ENCODE measurements at places on chromosomes 6 and 20.

GRCh38 chr6:138824482-138825144 lies 28.7 kb downstream of the ECT2L start:
- DNase-seq: no peak

- DNase-seq: peak; percentile 47
Observed at GRCh38 chr6:16430391-16431089, 192.2 kb downstream of the GMPR start.

DNA sequence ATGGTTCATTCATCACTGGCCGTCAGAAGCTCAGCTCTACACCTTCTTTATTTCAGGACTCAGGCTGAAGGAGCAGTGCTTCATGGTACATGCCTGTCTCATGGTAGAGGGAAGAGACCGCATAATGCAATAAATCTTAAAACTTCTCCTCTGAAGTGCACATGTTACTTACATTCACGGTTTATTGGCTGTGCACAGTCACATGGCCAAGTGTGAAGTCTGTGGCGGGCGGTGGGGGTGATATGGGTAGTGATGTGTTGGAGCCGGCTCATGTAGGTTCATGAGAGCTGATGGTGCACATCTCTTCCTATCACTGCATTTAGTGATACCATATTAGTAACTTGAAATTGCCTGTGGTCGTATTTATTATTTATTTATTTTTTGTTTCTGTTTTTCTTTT lies 102.9 kb downstream of the CTNNBL1 start:
- DNase-seq: no peak

DNA sequence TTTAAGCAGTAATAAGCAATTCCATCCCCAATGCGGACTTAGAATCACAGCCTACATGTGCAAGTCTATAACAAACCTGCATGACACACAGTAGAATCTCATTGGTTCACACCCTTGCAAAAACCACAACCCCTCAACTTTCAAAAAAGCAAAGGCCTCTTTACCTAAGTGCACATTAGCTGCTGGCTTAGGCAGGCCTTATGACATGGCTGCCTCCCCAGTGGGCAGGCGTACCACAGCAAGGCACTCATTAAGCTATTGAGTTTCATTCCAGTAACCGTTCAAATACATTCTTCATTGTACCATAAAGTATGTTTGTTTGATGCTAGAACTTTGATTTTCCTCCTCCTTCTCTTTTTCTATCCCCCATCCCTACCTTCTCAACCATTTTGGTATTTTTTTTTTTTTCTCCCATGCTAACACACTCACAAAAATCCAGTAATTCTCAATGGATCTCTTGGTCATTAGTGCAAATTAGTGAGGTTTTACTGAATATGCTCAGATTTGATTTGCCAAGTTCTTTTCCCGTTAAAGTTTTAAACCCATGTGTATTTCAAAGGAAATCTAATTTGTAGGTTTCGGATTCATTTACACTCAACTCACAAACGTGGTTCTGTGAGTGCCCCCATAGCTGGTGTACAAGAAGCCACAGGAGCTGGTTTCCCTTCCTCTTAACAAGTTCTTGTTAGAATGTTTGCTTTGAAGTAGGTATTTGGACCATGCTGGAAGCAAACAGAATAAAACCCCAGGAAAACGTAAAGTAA lies 460.4 kb upstream of the RUNX2 start:
- no peak for DNase-seq

DNA sequence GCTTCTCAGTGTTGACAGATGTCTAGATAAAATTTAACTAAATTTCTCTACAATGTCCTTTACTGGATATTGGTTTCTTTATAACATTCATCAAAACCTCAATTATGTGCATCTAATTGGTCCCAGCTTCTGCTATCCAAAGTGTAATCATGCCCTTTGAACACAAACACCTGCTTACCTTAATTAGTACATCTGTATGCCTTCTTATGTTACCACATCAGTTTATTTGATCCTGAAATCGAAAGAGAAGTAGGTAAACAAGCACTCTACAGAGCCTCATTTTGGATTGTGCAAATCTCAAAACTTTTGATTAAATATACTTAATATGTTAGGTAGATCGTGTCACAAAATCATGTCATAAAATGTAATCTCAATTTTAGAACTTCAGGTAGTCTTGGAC lies 36.5 kb downstream of the TAB2 start:
- DNase-seq: no peak

GRCh38 chr20:59044295-59044694 lies 1.7 kb upstream of the PRELID3B start:
- no peak for DNase-seq

DNA sequence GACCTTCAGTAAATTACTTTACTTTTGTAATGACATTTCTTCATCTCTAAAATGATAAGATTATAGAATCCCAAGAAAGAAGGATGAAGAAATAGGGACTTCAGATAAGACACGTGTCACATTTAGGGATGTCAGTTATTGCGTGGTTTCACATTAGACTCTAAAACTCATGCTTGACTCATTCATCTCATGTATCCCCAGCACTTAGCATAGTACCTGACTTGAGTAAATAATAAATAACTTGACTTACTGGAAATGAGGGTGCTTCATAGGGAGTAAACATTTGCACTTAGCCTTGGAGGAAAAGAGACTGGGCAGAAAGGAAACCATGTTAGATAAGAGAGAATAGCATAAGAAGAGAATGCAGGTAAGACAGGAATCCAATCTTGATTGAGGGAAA lies 37.2 kb downstream of the VTA1 start:
- no peak for DNase-seq

- no peak for DNase-seq
Observed at GRCh38 chr6:28900577-28901256, 23.1 kb downstream of the TRIM27 start.

Measured in Caco-2 (cell line).